Placental pericyte (primary cell): ENCODE measurements at places on chromosomes 16 and 17. TPM values are rescaled to one million over a fixed set of nuclear protein-coding genes. Genes with fewer than 3 reads are reported as not detected.

The ZACN gene
- not detected in 2 replicates for total RNA-seq

The SBK1 gene
- under 0.01 TPM in 1 of 2 replicates, not detected in the other for total RNA-seq

The CD19 gene
- not detected in 2 replicates for total RNA-seq

The LRRC75A gene
- 0.72 and 0.88 TPM in 2 replicates for total RNA-seq

The CFAP97D1 gene
- total RNA-seq = under 0.01 TPM in 1 of 2 replicates, not detected in the other

The CIBAR2 gene
- total RNA-seq = not detected in 2 replicates

The TAOK1 gene
- total RNA-seq = 51.9 and 68.4 TPM in 2 replicates

The NHLRC4 gene
- 2.6 TPM in 2 replicates for total RNA-seq

The SAT2 gene
- 16.5 and 26.0 TPM in 2 replicates for total RNA-seq

The KRT27 gene
- total RNA-seq = not detected in 2 replicates

The TMEM114 gene
- not detected in 2 replicates for total RNA-seq

The CHST6 gene
- total RNA-seq = under 0.01 and 0.14 TPM in 2 replicates

The FBXL16 gene
- total RNA-seq = 0.22 TPM in 1 of 2 replicates, not detected in the other

The SPNS2 gene
- 0.44 TPM in 1 of 2 replicates, not detected in the other for total RNA-seq

The HGS gene
- 124 and 173 TPM in 2 replicates for total RNA-seq

The SMIM5 gene
- total RNA-seq = not detected in 2 replicates

The TBC1D3G gene
- total RNA-seq = not detected in 2 replicates

The SOX8 gene
- total RNA-seq = under 0.01 and 0.14 TPM in 2 replicates

The CTRL gene
- 0.29 and 2.0 TPM in 2 replicates for total RNA-seq

The PIPOX gene
- total RNA-seq = 1.3 and 2.6 TPM in 2 replicates

The DNAAF1 gene
- not detected in 2 replicates for total RNA-seq

The C16orf95 gene
- 2.4 and 4.4 TPM in 2 replicates for total RNA-seq

The TNFRSF17 gene
- not detected in 2 replicates for total RNA-seq

The TBC1D3E gene
- not detected in 2 replicates for total RNA-seq

The FAM171A2 gene
- total RNA-seq = 2.2 and 3.4 TPM in 2 replicates

The LSM12 gene
- total RNA-seq = 40.5 and 82.8 TPM in 2 replicates

The CBX1 gene
- 23.6 and 38.7 TPM in 2 replicates for total RNA-seq

The NPIPB13 gene
- 0.29 and 1.1 TPM in 2 replicates for total RNA-seq

The DNAAF8 gene
- 0.57 and 1.1 TPM in 2 replicates for total RNA-seq

The ATF7IP2 gene
- total RNA-seq = 2.4 and 8.5 TPM in 2 replicates

The CNGB1 gene
- not detected in 2 replicates for total RNA-seq

The LPO gene
- 0.22 TPM in 1 of 2 replicates, not detected in the other for total RNA-seq

The TRAPPC2L gene
- total RNA-seq = 35.1 and 78.1 TPM in 2 replicates

The SLC6A2 gene
- total RNA-seq = 0.43 TPM in 1 of 2 replicates, not detected in the other

The ICAM2 gene
- total RNA-seq = 2.4 and 2.7 TPM in 2 replicates

The AGRP gene
- total RNA-seq = not detected in 2 replicates

The TP53 gene
- 56.4 and 82.5 TPM in 2 replicates for total RNA-seq

The PLLP gene
- 0.14 and 0.44 TPM in 2 replicates for total RNA-seq

The ZNF598 gene
- total RNA-seq = 39.2 and 54.9 TPM in 2 replicates

The CD300E gene
- total RNA-seq = not detected in 2 replicates

The CCL1 gene
- not detected in 2 replicates for total RNA-seq

The KRT14 gene
- total RNA-seq = 1.0 TPM in 1 of 2 replicates, not detected in the other

The C16orf86 gene
- total RNA-seq = 2.3 and 3.5 TPM in 2 replicates

The PFAS gene
- 16.4 and 74.0 TPM in 2 replicates for total RNA-seq

The YBX2 gene
- not detected in 2 replicates for total RNA-seq

The GCGR gene
- not detected in 2 replicates for total RNA-seq

The OR3A3 gene
- total RNA-seq = not detected in 2 replicates

The B9D1 gene
- total RNA-seq = 31.4 and 92.4 TPM in 2 replicates

The SLC16A11 gene
- total RNA-seq = 1.1 TPM in 1 of 2 replicates, not detected in the other

The C16orf92 gene
- total RNA-seq = not detected in 2 replicates

The PRR11 gene
- total RNA-seq = 14.9 and 47.5 TPM in 2 replicates

The HSD17B1 gene
- 6.8 and 8.4 TPM in 2 replicates for total RNA-seq

The FSCN2 gene
- 1.3 and 2.2 TPM in 2 replicates for total RNA-seq

The EEF2K gene
- 19.5 and 30.1 TPM in 2 replicates for total RNA-seq

The ELMO3 gene
- 0.72 and 0.88 TPM in 2 replicates for total RNA-seq

The CCT6B gene
- 1.1 and 5.0 TPM in 2 replicates for total RNA-seq

The CCL8 gene
- not detected in 2 replicates for total RNA-seq

The TLCD2 gene
- 1.0 and 5.3 TPM in 2 replicates for total RNA-seq
